ENCODE measurements at places on chromosomes 7 and 10.

- no peak for DNase-seq
Measured at GRCh38 chr7:123401295-123401694, 133.1 kb downstream of the IQUB start.

- DNase-seq, result no peak
Measured at GRCh38 chr7:16347066-16347826, 74.1 kb downstream of the CRPPA start.

DNA sequence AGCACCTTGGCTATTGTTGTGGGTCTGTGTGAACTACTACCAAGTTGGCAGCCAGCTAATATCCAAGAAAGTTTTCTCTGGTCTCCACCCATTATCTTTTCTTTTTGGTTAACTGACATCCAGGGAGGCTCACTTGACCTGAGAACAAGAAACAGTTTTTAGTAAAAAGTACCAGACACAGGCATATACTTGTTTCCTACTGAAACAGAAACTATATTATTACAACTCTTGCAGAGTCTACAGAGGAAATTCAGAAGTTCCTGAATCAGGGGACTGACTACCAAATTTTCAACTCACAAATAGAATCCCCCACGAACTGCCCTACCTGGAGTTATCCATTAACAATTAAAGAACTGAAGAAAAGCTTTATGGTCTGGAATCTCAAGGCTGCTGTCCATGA is 168.9 kb downstream of the KCND2 start:
- peak; percentile 13 for DNase-seq

GRCh38 chr7:7870555-7870954 is 98.0 kb upstream of the GLCCI1 start:
- DNase-seq, result no peak

- DNase-seq, result no peak
Measured at GRCh38 chr7:90877201-90877600, 281.1 kb downstream of the CDK14 start.

DNA sequence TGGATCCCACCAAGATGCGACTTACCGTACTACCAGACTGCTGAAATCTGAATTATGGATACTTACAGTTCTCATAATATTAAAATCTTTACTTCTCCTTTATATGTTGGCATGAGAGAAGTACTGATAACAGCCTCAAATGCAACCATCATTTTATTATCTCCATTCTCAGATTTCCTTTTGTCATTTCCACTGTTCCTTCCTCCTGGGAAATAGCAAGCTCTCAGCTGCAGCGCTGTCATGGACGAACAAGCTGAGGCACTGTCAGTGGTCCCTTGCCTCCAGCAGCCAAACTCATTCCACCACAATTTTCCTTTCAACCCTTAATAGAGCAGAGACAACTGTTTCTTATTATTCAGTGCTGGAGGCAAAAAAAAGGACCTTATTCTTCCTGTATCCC is 478.4 kb downstream of the ARL4A start:
- DNase-seq, result no peak

GRCh38 chr10:43922335-43923280 is 273.9 kb upstream of the ZNF32 start:
- no peak for DNase-seq

- no peak for DNase-seq
Measured at GRCh38 chr7:82397879-82398524, 45.6 kb downstream of the CACNA2D1 start.

DNA sequence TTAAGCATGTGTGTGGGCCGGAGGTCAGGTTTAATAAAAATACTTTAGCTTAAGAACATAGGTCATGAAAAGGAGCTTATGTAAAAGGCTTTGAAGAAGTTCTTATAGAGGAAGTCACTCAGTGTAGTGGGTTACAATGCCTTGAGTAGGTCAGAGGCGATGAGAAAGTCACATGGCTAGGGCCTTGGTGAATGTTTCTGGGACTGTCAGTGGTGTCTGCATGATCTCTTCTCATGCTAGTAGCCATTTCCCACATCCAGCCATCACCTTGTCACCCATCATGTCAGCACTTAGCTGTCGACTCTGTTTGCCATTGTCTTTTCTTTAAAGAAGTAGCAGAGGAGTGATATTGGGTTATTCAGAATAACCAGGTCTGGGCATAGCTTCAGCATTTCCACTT is 236.6 kb downstream of the CDK14 start:
- no peak for DNase-seq

DNA sequence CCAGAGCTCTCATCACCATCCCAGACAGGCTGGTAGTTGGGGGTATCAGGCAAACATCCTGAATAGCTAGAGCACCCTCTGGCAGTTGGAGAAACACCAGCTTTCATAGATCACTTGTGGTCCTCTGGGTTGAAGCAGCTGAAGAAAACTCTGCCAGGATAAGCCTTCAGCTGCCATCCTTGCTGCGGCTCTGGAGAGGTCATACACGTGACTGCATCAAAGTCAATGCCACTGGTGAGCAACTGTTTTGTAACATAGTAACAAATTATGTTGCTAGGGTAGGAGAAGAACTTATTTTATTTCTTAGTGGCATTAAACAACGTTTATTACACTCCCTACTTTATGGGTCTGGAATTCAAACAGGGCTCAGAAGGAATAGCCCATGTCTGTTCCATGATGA is 19.2 kb upstream of the PANK1 start:
- DNase-seq, result no peak

DNA sequence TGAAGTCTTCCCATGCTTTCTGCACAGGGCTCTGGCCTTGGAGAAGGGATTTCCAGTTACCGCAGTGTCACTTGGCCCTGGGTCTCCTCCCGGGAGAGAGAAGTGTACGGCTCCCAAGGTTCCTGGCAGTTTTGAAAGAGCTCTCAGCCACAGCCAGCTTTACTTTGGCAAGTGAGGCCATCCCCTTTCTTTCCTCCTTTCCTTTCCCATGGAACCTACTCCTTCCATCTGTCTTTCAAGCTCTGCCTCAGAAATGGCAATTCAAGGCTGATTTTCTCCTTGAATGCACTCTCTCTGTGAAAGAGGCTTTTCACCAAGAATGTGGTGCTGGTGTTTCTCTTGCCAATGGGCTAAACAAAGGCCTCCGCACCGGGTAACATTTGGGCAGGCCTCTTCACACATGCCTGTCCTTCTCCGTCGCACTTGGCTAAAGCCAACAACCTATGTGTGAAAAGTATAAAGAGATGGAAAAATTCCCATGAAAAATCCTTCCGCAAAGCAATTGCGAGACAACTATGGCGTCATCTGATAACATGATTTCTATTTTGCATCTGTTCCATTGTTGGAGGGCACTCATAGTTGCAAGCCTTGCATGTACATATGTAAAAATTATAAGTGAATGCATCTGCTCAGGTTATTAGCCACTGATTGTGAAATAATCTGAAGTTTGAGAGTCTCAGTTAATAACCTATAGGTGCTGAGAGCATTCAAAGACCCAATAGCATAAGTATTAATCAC is 125.4 kb downstream of the PFKFB3 start:
- DNase-seq, result no peak

DNA sequence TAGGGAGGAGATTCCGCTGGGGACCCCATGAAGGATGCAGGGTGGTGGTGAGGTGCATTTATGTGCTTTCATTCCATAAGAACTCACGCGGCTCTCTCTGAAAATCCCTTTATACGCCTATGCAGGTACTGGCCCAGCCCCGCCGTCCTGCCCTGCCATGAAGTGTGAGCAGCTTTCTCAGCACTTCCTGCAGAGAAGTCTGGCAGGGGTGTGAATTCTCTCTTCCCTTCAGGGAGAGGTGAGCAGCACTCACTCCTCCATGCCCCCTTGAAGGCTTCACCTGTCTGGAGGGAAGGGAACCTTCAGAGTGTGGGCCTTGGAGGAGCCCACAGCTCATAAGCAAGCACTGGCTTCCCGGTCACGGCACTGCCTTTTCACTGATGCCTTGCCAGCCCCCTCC is 34.0 kb downstream of the PPP2R2D start:
- no peak for DNase-seq

GRCh38 chr10:34031400-34031799 is 696.9 kb upstream of the NRP1 start:
- DNase-seq, result no peak

- DNase-seq, result no peak
Measured at GRCh38 chr10:29702273-29703164, 67.7 kb upstream of the SVIL start.

- no peak for DNase-seq
Measured at GRCh38 chr10:109374215-109374614, 549.1 kb downstream of the XPNPEP1 start.

- no peak for DNase-seq
Measured at GRCh38 chr7:99050971-99051370, 92.9 kb downstream of the SMURF1 start.

- DNase-seq, result no peak
Measured at GRCh38 chr10:92421550-92421949, 130.6 kb downstream of the MARCHF5 start.

- no peak for DNase-seq
Measured at GRCh38 chr7:84337429-84337828, 142.8 kb upstream of the SEMA3A start.

GRCh38 chr10:20932606-20933126 is 35.6 kb upstream of the NEBL start:
- DNase-seq, result no peak

GRCh38 chr7:45391618-45392451 is 182.3 kb upstream of the ADCY1 start:
- no peak for DNase-seq

- DNase-seq, result no peak
Measured at GRCh38 chr10:100347568-100348195, 649 bp downstream of the SCD start.

GRCh38 chr7:139989366-139990141 is 73.2 kb downstream of the PARP12 start:
- DNase-seq, result no peak

DNA sequence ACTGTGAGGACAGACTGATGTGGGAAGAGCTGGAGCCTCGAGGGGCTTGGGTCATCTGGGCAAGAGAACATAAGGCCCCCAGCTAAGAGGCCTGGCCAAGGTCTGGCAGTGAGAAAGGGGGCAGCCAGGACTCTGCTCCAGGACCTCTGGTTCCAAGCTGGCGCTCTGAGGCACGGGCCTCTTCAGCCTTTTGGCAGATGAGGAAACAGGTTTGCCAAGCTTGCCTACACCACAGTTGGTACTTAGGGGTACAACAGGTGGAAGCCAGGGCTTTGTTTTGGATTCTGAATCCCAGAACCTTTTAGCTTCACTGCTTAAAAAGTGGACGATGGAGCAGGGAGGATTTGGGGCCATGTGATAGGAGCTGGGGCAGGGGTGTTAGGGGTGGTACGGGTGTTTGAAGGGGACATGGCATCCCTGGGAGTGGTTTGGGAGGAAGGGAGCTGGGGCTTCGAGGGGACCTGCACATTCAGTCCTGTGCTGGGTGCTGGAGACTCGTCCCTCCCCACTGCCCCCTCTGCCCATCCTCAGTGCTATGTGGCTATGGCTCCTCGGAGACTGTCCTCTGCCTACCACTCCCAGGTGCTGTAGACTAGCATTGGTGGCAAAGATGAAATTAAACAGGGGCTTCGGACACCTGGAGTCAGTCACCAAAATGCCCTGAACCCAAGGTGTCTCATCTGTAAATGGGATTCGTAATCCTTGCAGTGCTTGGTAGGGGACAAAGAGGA is 30.3 kb downstream of the ZNF775 start:
- DNase-seq, result no peak

- no peak for DNase-seq
Measured at GRCh38 chr10:12984165-12984747, 17.3 kb downstream of the CCDC3 start.

DNA sequence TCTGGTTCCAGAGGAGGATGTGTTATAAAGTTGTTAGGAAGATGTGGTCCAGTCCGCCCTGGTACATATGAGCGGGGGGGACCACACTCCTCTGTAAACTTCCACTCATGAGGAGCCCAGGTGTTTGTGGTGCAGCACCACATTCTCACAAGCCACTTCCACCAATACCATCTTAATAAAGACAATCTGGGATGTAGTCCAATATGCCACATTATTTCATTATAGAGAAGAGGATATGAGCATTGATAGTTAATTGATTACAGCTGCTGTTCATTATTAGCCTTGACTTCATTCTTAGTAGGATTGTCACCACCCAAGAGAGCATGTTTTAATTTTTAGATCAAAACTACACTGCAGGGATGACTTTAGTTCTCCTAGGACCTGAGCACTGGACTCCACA is 40.5 kb downstream of the ERCC6 start:
- no peak for DNase-seq

- DNase-seq, result no peak
Measured at GRCh38 chr10:5656737-5657579, 9.4 kb downstream of the ASB13 start.

DNA sequence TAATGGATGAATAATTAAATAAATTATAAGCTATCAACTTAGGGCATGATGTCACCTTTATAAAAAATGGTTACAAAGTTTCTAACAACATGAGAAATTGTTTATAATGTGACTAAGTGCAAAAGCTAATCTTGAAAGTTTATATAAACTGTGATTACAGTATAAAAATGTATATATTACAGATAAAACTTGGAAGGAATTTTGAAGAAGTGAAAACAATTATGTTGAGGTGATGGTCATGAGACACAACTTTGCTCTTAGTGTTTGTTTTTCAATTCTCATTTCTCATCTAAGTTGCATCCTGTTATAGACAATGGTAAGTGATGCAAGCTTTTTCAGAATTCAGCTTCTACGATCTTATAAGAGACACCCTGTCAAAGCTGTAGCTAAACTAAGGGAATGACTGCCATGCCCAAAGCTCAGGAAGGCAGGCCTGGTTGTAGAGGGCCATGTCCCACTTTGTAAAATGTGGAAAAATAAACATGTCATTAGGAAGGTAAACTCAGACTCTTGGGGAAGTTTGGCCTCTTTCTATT is 23.9 kb downstream of the MACC1 start:
- DNase-seq, result peak; percentile 29

- no peak for DNase-seq
Measured at GRCh38 chr7:130288829-130289228, 4.1 kb upstream of the CPA4 start.

DNA sequence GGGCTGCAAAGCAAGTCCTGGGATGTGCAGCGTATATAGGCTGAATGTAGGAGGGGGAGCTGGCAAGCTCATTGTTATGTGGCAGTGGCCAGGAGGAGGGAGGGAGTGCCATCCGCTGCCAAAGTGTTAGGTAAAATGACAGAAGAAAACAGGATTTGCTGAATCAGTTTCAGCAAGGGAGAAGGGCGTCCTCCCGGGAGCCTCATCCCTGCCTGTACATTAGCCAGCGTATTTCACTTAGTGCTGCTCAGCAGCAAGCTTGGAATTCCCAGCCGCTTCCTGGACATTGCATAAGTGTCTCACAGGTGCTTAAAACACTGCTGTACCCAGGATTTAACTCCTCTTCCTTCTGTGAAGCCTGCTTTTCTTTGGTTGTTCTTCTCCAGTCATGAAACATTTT is 2.5 kb downstream of the NIPSNAP2 start:
- no peak for DNase-seq

Data from GM20000 (cell line).